ENCODE measurements at places on chromosomes 2 and 18.

DNA sequence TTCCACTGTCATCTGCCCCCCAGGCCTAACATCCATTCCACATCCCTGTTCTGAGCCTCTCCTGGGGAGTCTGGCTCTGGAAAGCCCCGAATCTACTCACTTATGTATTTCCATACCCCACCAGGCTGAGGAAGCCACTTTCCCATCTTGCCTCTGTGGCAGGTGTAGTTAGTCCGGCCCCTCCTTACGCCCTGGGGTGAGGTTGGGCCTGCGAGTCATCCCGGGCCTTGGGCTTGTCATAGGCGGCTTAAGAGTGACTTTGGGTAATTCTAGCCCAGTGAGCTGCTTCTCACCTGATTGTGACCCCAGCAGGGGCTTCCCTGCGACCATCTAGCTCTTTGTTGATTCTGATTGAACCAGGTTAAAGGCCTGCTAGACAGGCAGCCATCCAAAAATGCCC is 21.1 kb downstream of the PCARE start:
- no peak for DNase-seq

GRCh38 chr2:124702777-124703176 is 677.7 kb downstream of the CNTNAP5 start:
- DNase-seq: no peak

- DNase-seq: no peak
Observed at GRCh38 chr2:219446101-219446504, 11.5 kb downstream of the SPEG start.

DNA sequence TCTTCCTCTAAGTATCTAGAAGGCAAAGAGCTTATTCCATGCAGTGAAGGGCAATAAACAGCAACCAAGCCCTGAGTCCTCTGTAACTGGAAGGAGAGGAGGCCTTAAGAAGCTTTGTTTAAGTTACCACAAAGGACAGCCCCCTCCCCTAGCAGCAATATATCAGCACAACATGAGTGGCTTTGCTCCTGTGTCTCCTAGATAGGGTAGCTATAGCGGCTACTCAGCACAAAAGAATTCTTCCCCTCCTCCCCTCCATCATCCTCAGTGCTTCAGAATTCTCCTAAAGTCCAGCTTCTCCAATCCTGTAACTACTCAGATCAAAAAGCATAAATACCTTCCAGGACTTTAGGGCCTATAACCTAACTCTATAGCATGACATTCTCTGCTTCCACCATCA is 16.5 kb downstream of the SUMO1 start:
- no peak for DNase-seq

DNA sequence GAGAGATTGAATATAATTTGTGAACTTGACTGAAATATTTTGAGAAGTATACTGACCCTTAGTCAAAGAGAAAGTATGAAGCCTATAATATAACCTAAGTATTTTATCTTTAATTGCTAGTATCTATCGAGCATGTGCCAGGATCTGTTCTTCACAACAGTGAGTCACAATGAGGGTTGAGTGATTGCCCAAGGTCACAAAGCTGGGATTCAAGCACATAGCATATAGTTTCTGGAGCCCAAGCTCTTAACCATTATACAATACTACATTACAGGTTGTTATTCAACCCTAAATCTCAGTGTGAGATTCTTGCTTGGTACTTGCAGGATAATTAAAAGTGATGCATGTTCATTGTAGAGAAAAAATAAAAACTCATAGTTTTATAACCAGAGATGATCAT is 97.2 kb downstream of the RAB3GAP1 start:
- no peak for DNase-seq

GRCh38 chr2:238987352-238987981 is 139.6 kb downstream of the TWIST2 start:
- no peak for DNase-seq

DNA sequence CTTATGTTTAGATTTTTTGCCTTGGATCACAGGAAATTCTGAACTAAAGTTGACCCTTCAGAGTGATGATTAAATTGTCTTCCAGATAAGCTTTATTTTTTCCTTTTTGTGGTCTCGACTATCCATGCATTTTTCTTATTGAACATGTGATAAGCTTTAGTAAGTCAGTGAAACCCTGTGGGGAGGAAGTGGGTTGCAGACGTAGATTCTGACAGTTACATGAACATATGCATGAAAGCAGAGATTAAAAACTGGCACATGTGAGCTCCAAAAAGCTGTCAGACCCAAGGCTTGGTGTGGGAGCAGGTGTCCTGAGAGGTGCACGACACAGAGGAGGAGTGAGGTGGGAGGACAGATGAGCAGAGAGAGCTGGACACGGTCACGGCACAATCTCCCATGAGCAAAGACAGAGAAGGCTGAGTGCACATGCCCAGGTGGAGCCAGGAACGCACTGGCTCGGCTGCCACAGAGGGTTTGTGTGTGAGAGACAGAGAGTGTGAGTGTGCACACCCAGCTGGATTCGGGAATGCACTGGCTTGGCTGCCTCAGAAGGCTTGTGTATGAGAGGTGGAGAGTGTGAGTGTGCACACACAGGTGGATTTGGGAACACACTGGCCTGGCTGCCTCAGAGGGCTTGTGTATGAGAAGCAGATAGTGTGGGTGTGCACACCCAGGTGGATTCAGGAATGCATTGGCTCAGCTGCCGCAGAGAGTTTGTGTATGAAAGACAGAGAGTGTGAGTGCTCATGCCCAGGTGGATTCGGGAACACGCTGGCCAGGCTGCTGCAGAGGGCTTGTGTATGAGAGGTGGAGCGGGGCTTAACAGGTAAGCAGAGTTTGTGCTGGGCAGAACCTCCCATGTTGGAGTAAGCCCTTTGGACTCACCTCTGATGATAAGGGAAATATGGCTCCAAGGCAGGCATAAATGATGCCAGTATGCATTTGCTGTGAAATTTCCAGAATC is 849.1 kb upstream of the SALL3 start:
- DNase-seq: no peak

- no peak for DNase-seq
Observed at GRCh38 chr2:26563686-26564085, 77.5 kb downstream of the CIB4 start.

DNA sequence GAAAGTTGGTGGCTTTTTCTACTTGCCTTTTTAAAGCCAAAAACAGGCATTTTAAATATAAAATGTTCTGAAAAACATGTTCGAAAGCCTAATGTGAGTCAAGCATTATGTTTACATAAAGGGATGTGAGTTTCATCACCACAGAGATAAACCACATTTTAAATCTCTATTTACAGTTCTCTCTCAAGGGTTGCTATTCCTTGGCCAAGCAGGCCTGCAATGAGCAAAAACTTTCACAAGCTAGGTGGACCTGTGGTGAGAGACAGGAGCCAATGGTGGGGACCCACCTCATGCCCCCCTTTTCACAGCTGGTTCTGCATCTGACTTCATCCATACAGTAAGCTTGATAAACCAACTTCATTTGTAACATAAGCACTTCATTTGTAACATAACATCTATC is 65.1 kb downstream of the CUL3 start:
- no peak for DNase-seq

GRCh38 chr18:75691483-75691882 is 264.0 kb upstream of the SMIM21 start:
- DNase-seq: no peak

DNA sequence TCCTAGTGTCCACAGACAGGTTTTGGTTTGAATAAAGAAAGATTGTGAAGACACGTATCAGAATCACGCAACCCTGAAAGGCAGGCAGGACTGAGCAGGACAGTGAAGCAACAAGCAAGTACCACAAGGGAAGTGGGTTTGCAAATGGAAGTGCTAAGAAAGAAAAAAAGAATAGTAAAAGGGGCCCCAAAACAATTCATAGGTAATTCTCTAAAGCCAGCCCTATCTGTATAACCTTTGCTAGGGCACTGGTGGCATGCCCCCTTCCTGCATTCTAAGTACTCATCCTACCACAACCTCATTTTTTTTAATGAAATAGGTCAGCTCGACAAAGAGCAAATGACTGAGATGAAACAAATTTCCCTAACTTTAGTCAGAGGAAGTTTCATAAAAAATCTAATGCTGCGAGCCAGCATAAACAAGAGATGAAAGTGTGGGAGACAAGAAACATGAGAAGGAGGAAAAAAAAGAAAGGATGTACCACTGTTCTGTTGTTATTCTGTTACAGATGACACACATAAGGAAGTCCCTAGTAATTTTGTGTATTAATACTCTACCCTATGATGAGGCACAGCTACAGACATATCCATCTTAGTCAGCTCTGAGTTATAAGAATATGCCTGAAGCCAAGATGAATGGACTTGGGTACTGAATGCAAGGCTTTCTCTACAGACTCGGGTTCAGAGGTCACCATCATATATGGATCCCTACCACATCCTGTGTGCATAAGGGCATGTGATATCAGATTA is 32.2 kb downstream of the IKZF2 start:
- DNase-seq: peak; percentile 40

DNA sequence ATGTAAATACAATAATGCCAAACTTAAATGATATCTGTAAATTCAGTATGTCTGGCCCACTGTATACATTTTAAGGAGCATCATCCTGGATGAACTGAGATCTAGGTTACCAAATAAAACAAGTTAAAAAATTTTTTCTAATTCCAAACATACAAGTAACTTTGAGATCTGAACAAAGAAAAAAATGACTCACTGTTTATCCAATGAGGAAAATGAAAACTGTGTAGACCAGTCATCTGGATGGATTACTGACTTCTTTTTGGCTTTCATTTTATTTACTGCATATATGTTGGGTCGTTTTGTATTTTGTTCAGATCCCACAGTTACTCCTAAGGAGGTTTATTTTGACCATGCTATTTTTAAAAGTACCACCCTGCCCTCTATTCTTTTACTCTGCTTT is 189.8 kb downstream of the RBM43 start:
- no peak for DNase-seq

GRCh38 chr18:56461151-56461550 is 177.2 kb downstream of the TXNL1 start:
- DNase-seq: no peak

GRCh38 chr2:169038338-169038757 is 7.2 kb upstream of the ABCB11 start:
- no peak for DNase-seq

DNA sequence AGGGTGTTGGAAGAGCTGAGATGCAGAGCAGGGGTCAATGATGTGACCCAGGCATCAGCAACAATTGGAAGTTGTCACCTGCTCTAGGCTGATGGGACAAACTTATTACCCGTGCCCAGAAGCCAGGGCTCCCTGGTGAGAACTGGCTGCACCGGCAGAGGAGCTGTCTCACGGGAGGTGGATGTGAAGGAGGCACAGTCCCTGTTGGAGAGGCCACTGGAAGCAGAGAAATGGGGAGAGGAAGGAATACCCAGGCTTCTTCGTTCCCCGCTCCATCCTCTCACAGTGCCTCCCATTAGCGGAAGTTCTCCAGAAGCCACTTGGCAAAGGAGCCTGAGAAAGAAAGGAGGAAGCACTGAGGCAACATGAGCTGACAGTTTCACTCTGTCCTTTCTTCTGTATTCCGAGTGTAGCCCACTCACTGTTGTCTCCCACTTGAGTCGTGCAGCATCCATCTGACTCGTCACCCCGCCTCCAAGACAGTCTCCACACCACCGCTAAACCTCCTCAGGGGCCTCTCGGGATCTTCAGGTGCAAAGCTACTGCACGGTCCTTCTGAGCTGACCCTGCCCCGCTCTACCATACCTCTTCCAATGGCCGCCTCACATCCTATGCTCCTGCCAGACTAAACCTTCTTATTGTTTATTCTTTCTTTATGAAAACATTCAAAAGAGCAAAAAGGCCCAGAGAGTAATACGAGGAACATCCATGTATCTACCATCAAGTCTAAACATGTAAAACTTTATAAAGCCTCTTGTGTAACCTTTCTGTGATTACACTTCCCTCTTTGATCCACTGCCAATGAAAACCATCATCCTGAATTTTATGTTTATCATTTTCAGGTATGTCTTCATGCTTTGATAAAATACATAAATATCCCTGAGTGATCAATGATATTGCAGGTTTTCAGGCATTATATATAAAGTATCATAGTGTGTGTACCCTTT is 19.1 kb upstream of the AFTPH start:
- DNase-seq: no peak

GRCh38 chr2:16784652-16785051 is 119.0 kb upstream of the CYRIA start:
- no peak for DNase-seq

- DNase-seq: no peak
Observed at GRCh38 chr18:49697049-49697448, 116.3 kb downstream of the ACAA2 start.

DNA sequence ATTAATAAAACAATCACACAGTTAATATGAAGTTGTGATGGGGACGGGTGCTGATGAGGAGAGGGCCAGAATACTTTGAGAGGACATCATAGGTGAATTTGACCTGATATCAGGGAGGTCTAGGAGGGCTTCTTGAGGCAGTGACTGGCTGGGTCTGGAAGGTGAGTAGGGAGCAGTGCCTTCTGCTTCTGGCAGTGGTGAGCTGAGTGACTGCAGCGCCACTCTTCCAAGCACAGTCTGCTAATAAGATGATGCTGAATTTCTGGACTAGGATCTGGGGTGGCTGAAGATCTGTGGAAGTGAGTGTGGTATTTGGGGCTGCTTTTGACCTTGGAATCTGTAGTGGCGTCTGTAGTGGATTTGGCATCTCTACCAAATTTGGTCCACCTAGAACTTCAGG is 5.5 kb downstream of the DGKD start:
- DNase-seq: no peak

DNA sequence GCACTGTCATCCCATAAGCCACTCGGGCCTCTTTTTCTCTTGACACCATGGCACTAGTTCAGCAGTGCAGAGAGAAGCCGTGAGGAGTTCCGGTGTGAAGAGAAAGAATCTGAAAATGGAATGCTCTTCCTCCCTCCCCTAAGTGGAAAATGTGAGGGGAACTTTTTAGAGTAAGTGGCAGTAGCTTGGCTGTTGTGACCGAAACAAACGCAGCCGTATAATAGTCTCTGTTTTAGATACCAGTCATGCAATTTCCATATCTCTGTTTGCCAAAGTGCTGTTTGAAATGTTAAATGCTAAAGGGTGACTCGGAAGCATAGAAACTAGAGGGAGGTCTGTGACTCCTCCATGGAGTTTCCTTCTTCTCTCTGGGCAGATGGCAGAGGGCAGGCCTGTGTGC is 122.9 kb downstream of the MTCL1 start:
- no peak for DNase-seq

GRCh38 chr2:232891621-232892071 is 21.6 kb downstream of the SNORC start:
- no peak for DNase-seq

DNA sequence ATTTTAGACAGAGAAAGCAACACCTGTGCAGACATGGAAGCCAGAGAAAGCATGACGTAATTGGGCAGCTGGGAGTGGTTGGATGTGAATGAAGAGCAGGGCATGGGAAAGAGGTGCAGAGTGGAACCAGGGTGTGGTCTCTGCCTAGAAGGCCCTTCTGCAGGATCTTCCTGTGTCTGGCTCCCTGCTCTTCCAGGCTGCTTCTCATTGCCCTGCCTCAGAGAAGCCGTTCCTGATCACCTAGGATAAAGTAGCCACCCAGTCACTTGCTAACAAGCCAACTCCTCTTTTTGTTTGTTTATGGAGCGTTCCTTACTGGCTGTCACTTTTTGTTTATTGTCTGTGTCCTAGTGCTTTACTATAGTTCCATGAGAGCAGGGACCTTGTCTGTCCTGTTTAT is 28.5 kb downstream of the GALNT1 start:
- DNase-seq: no peak

DNA sequence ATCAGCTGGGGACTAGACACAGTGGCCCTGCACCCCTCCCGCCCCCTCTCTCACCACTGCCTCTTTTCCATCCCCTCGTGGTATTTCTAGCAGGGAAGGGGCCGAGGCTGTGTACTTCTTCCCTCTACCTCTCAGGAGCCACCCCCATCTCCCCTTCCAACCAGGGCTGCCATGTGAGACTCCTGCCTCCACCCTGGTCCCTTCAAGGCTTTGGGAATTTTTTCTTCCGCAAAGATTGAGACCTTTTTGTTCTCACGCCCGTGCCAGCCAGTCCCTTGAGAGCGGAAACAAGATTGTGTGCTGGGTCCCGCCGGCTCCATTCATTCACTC is 39.1 kb downstream of the LPIN1 start:
- DNase-seq: no peak

All from CD4-positive, alpha-beta memory T cell (primary cell).